ENCODE measurements at places on chromosomes 1 and 21. TPM values are rescaled to one million over a fixed set of nuclear protein-coding genes. Genes with fewer than 3 reads are reported as not detected.

The ATP6V1G3 gene
- not detected for total RNA-seq

The COL24A1 gene
- total RNA-seq: not detected

The COL9A2 gene
- 6.3 TPM for total RNA-seq

The AMY1B gene
- total RNA-seq: 1.1 TPM

The DRAXIN gene
- not detected for total RNA-seq

- DNase-seq: no peak
Measured at GRCh38 chr1:87508247-87508787, 179.6 kb downstream of the LMO4 start.

- no peak for DNase-seq
Measured at GRCh38 chr1:17194615-17195528, 10.1 kb upstream of the PADI1 start.

DNA sequence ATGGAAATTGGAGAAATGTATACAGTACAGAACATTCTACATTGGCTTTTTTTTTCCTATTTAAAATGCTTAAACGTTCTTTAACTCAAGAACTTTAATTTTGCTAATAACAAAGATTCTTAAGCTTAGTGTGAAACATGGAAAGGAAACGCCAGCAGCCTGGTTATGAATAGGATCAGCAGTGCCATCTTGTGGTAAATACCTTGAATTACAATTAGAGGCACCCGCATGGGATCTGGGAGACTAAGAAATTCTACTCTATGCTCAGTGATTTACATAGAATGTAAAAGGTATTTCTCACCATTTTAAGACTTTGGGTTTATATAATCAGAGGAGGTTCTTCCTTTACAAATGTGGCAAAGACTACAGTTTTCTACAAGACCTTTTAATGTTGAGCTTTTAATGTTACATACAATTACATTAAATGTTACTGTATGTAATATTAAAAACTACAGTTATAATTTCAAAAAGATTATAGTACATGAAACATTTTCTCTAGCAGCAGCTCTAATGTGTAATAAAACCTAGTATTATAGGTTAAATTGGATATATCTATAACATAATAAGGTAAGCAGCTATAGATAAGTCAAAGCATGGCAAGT is 32.1 kb upstream of the APOBEC4 start:
- DNase-seq: no peak

DNA sequence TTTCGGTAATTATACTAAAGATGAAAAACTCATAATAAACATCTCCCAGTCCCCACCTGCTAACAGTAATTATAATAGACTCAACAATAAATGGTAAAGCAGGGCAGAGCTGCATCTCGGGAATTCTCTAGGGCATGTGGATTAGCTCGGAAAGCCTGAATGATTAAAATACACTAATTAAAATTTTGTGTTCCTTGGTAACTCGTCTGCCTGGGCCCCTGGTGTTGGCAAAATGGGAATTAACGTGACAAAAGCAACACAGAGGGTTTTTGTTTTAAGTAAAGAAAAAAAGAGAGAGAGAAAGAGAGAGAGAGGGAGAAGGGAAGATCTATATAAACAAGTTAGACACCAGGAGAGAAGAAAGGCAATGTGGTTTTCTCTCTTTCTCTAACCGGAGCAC is 62.1 kb downstream of the CASZ1 start:
- DNase-seq: no peak

DNA sequence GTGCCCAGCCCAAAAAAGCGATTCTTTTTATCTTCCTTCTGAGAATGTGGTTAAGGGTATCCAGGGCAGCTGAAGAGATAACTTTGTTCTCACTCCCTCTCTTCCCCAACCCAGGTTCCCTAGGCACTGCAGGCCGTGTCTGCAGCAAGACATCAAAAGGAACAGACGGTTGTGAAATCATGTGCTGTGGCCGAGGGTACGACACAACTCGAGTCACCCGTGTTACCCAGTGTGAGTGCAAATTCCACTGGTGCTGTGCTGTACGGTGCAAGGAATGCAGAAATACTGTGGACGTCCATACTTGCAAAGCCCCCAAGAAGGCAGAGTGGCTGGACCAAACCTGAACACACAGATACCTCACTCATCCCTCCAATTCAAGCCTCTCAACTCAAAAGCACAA is 11.4 kb downstream of the WNT2B start:
- DNase-seq: no peak

GRCh38 chr1:161905269-161905884 is 118.3 kb downstream of the OLFML2B start:
- DNase-seq: no peak

DNA sequence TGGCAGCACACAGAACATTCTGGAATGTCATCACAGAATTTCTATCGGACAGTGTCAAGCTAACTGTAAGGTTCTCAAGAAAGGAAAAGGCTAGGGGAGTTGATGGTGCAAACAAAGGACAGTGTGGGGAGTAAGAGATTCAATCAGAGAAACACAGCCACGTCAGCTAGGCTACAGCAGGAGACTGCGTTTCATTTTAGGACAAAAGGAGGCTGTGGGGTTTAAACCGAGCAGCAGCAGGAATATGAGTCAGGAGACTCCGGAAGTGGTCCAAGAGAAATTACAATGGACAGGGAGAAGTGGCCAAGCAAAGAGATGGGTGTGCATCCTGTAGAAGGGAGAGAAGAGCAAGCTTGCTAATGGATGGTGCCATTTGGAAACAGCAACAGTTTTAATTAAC is 37.4 kb upstream of the C1orf198 start:
- no peak for DNase-seq

DNA sequence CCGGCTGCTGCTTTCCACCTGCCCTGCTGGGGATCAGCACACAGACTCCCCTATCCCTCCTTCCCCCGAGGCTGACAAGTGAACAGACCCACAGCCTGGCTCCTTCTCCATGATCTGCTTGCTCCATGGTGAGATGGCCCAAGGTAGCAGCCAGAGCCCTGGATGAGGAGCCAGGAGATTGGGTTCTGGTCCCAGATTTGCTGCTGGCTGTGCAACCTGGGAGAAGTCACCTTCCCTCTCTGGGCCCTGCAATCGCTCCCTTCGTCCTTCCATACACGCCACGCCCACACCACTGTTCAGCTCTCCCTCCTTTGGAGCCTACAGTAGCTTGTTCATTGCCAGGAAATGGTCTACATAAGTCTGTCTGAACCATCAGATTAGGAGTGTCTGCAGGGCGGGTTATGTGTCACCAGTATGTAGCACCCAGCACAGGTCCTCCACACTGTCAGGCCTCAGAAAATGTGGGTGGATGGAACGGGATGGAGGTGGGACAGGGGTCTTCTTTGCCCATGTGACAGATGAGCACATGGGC is 9.2 kb upstream of the EPHA8 start:
- no peak for DNase-seq

DNA sequence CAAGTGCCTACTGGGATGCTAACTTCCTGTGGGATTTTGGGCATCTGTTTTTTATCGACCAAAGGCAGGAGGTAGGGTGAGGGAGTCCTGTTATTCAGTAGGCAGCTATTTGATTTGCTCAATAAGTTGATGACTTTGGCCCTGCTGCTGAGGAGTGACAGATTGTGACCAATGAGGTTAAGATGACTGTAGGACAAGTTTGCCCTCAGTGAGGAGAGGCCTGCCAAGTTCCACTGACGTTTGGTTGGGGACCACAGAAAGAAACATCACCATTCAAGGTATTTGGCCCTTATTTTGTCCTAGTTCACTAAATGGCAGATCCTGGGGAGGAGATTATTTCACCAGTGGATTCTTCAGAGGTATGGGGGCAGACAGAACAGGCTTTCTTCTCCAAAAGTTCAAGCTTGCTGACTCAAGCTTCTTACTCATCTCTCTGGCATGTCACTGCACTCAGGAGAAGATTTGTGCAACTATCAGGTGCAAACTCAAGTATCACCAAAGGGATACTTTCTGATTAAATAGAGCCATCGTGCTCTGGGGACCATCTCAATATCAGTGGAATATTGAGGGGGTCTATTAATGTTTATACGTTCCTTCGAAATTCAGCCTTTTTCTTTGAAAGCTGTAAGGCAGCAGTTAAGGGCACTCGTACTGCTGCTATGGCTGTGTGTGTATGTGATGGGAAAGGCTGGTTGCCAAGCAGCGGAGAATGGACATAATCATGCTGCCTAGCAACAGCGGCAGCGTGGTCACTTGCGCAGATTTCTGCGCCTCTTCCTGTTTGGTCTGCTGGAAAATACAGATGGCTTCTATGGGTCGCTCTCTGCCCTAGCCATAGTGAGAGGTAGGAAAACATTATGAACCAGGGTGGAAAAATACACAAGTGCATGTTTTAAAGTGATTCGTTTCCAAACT is 78.7 kb downstream of the PBX1 start:
- DNase-seq: no peak

- DNase-seq: no peak
Measured at GRCh38 chr1:7335224-7335879, 435.7 kb upstream of the VAMP3 start.

GRCh38 chr1:172085317-172085716 is 244.0 kb downstream of the DNM3 start:
- DNase-seq: no peak

GRCh38 chr1:167110586-167110985 is 16.7 kb downstream of the STYXL2 start:
- no peak for DNase-seq

- no peak for DNase-seq
Measured at GRCh38 chr1:208643005-208643597, 398.9 kb upstream of the PLXNA2 start.

Data from uterus (tissue), 4 donors.